ACHN (cell line): ENCODE measurements at places on chromosomes 6 and 20.

- no peak for DNase-seq
Observed at GRCh38 chr6:10205892-10206291, 209.0 kb downstream of the TFAP2A start.

DNA sequence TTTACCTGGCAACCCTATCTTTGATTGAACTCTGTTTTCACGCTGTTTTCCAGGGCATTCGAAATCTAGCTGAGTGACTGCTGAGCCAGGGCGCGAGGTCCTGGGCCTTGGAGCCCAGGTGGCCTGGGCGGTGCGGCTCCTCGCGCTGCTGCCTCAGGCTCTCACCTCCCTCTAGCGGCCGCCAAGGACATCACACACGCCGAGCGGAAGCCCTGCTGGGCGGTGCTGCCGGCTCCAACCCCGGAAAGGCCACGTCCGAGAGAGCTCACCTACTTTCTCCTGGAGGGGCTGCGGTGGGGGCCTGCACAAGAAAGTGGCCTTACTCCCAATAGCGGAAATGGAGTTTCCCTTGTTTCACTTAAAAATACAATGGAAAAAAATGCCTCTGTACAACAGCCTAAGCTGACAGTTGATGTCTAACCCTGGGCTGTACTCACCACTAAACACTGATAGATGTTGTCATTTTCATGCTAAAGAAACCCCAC is 77.7 kb downstream of the ELOVL4 start:
- DNase-seq = peak; percentile 73

- no peak for DNase-seq
Observed at GRCh38 chr6:165973473-165973872, 194.2 kb downstream of the TBXT start.

DNA sequence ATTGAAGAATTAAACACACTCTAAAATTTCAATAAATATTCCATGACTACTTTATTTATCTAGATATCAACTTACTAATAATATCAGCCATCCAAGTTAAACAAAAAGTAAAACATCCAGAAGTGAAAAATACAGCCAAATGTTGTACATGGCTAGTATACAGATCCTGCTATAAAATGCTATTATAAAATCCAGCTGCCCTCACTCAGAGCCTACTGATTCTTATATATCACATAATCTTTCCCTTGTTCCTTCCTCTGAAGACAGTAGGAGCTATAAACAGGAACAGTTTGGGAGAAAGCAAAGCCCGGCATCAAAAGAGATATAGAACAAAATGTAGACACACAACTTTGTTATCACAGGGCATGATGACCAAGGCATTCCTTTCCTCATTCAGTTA is 212.9 kb downstream of the PLCB4 start:
- no peak for DNase-seq
